Breast epithelium (tissue), 4 donors: ENCODE measurements at places on chromosomes 4 and X.

DNA sequence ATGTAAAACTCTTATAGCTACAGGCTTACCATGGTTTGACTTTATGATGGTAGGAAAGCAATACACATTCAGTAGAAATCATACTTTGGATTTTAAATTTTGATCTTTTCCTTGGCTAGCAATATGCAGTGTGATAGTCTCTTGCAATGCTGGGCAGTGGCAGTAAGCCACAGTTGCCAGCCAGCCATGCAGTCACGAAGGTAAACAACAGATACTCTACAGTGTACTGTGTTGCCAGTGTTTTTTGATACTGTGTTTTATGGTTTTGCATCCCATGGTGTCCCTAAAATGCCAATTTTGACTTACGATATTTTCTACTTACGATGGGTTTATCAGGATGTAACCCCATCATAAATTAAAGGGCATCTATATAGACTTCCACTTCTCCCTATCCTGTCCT lies 24.8 kb upstream of the KLF3 start:
- H3K4me1 ChIP-seq = no peaks in the 10 kb centered on the region
- H3K27me3 ChIP-seq = no peaks in the 10 kb centered on the region
- H3K36me3 ChIP-seq = no peaks in the 10 kb centered on the region
- H3K27ac ChIP-seq = no peak overlapping the region
- no peak for DNase-seq

GRCh38 chrX:109775386-109775785 lies 42.3 kb upstream of the ACSL4 start:
- H3K4me1 ChIP-seq = no peaks in the 10 kb centered on the region
- H3K27me3 ChIP-seq = no peaks in the 10 kb centered on the region

DNA sequence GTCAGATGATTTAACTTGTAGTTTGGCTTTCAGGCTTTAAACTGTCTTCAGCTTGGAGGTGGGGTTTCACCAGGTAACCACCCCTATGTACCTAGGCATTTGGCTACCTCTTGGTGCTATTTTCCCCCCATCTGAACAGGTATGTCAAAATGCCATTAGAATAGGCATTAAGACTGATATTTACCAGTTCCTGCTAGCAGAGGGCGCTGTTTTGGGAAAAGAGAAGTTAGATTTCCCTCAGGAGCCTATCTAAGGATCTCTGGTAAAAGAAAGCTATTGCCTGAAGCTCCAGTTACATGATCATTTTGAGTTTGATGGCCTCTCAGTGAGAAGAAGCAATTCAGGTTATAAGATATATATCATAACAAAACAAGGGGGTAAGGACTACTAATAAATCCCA lies 879.1 kb downstream of the SH3BGRL start:
- no peaks in the 10 kb centered on the region for H3K4me1 ChIP-seq
- no peak for DNase-seq
- H3K27me3 ChIP-seq = no peaks in the 10 kb centered on the region
- H3K4me3 ChIP-seq = no peak overlapping the region
- H3K36me3 ChIP-seq = no peaks in the 10 kb centered on the region
- no peak overlapping the region for H3K27ac ChIP-seq

- H3K27ac ChIP-seq = no peak overlapping the region
- no peaks in the 10 kb centered on the region for H3K36me3 ChIP-seq
- H3K4me1 ChIP-seq = no peaks in the 10 kb centered on the region
Observed at GRCh38 chr4:126526335-126526734, 1106.4 kb upstream of the INTU start.

DNA sequence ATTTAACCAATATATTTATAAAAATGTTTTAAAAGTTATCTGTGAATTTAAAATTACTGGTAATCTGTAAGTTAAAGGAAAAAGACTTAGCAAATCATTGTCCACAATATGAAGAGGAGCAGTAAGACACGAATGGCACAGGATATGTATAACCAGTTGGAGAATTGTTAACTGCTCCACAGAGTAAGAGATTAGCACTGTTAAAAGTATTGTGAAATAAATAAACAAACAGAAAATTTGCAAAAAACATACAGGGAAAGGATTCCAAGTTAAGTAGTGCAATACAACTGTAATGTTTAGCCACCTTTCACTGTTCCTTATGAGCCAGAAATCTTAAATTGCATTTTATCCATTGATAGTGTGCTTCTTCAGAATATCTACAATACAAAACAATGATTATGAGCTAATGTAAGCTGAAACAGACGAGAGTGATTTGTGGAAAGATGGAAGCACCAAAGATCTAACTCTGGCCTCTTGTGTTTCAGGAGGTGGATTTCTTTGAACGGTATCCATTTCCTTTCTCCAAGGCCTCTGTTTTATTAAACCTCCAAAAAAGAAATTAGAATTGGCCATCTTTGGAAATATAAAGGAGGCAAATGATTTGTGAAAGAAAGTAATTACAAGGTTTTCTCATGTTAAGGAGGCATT lies 188.4 kb downstream of the UNC5C start:
- no peak for DNase-seq
- H3K27ac ChIP-seq = no peak overlapping the region
- H3K27me3 ChIP-seq = no peaks in the 10 kb centered on the region
- no peaks in the 10 kb centered on the region for H3K36me3 ChIP-seq

GRCh38 chr4:151143162-151143561 lies 43.7 kb downstream of the RPS3A start:
- no peaks in the 10 kb centered on the region for H3K4me1 ChIP-seq
- no peak overlapping the region for H3K27ac ChIP-seq
- no peaks in the 10 kb centered on the region for H3K27me3 ChIP-seq
- DNase-seq = no peak
- no peaks in the 10 kb centered on the region for H3K36me3 ChIP-seq

DNA sequence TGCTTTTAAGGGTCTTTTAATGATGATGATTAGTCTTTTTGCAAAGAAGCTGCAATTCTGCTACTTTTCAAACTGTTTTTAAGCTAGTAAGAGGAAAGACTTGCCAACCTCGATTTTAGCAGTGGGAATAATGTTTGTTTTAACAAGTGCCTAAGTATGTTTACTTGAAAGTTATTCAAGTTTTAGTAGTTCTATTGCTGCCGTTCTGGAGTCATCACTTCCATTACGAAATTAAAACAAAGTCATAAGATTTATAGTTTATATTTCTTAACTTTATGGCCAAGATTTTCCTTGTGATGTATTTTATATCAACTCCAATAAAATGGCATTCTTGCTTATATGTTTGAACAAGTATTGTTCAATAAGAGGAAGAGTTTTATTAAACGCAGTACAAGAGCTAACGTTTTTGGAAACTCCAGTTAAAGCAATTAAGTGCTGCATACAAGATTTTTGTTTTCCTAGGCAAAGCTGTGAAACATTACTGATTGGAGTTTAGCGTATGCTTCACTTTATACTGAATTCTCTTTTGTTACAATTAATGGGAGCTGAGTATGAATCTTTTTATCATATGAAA lies 211.3 kb downstream of the TENM3 start:
- peaks cover 31% of the 10 kb centered on the region for H3K27me3 ChIP-seq
- H3K36me3 ChIP-seq = no peaks in the 10 kb centered on the region
- no peak overlapping the region for H3K4me3 ChIP-seq
- DNase-seq = no peak
- H3K4me1 ChIP-seq = no peaks in the 10 kb centered on the region

DNA sequence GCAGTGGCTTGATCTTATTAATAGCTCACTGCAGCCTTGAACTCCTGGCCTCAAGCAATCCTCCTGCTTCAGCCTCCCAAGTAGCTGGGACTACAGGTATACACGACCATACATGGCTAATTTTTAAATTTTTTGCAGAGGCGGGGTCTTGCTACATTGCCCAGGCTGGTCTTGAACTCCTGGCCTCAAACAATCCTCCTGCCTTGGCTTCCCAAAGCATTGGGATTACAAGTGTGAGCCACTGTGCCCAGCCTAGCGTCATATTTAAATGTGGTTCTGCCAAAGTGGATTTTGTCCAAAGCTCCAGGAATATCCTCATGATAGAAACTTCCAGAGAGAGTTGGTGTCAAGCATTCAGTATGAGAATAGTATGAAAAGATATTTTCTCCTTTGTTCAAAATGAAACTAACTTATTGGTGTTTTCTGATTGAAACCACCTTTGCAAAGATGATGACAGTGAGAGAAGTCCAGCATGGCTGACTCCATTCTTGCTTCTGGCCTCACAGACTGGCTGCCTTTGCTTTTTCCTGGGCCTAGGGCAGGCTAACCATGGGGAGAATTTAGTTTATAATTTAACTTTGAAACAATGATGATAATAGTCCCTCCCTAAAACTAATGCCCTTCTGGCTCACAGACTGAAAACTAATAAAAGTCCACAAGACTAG lies 129.0 kb downstream of the C4orf51 start:
- H3K36me3 ChIP-seq = no peaks in the 10 kb centered on the region
- no peak for DNase-seq
- no peak overlapping the region for H3K4me3 ChIP-seq
- H3K4me1 ChIP-seq = no peaks in the 10 kb centered on the region
- H3K27ac ChIP-seq = no peak overlapping the region

DNA sequence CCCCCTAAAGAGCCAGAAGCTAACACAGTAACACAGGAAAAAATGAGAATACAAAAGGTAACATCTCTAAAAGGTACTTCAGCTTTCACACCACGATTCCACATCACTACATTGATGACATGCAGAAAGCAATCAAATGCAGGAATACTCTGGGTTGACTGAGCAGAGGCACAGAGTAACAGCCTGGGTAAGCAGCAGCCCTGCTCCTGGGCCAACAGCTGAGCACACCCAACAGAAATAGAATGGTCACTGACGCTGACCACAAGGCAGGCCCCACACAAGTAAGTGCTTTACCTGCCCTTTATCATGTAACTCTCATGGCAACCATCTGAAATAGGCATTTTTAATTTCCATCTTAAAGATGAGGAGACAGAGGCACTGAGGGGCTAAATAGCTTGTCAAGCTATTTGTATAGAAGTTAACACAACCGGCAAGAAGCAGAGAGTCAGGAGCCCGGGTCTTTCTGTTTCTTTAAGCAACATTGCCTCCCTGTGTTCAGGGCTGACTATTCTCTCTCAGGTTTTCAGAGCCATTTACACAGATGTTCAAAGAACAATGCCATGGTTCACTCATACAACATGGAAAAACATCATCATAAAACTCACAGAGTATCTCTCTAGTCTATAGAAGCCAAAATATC lies 168.9 kb downstream of the ZNF674 start:
- no peak overlapping the region for H3K4me3 ChIP-seq
- no peak overlapping the region for H3K27ac ChIP-seq
- H3K27me3 ChIP-seq = peaks cover 17% of the 10 kb centered on the region
